Astrocyte (in vitro differentiated cells and primary cell): ENCODE measurements at places on chromosomes 6 and 20. TPM values are rescaled to one million over a fixed set of nuclear protein-coding genes. Genes with fewer than 3 reads are reported as not detected.

TUBB1 gene
- not detected in 2 replicates for total RNA-seq

IMPG1 gene
- total RNA-seq: not detected in 2 replicates

PAK5 gene
- 0.16 and 0.19 TPM in 2 replicates for total RNA-seq

DNA sequence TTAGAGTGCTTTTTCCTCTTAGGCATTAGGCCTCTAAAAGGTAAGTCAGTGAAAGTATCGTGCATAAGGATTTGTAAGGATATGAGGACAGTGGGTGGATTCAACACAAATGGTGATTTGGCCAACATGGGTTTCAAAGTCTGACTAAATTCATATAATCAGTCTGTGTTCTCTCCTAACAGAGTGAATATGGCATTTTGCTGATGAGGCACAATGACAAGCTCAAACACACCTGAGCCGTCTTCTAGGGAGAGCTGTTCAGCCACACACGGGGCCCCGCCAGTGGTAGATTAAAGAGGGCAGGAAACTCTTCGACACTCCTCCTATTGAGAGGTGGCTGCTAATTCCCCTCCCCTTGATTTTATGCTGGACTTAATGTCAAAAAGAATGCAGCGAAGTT lies 59.5 kb upstream of the PROKR2 start:
- DNase-seq: no peak

- DNase-seq: peak; percentile 21
These were observed 9.8 kb upstream of the TASP1 start for GRCh38 chr20:13648291-13649228.

DNA sequence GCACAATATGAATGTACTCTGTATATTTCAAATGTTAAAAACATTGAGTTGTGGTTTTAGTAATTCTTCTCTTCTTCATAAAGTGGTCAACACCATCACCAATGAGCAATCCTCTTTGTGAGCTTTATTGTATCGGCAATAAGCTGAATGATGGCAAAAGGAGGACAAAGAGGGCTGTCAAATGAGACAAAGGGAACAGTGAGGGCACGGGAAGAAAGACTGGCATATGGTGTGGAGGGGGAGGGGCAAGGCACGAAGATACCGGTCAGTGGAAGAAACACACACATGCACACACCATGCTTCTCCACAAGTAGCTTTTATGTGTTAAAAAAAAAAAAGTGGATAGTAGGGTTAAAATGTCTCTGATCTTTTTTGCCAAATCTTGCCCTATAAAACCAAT lies 506.8 kb upstream of the CITED2 start:
- DNase-seq: no peak
